ENCODE measurements at places on chromosomes 12 and 14.

DNA sequence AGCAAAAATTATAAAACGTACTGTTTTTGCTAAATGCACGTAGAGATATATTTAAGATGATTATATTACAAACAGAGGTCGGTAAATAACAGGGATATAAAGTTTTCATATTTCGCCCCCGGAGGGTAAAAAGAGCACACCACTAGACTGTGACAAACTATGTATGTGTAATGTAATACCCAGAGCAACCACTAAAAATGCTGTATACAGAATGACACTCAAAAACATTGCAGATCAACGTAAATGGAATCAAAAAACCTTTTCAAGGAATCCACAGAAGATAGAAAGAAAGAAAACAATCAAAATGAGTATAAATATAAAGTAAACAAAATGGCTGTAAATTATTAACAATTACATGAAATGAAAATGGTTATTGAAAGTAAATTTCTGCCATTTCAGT lies 37.6 kb upstream of the PRB4 start:
- no peak for DNase-seq

- DNase-seq, result no peak
Measured at GRCh38 chr14:88188745-88189416, 134.2 kb downstream of the KCNK10 start.

DNA sequence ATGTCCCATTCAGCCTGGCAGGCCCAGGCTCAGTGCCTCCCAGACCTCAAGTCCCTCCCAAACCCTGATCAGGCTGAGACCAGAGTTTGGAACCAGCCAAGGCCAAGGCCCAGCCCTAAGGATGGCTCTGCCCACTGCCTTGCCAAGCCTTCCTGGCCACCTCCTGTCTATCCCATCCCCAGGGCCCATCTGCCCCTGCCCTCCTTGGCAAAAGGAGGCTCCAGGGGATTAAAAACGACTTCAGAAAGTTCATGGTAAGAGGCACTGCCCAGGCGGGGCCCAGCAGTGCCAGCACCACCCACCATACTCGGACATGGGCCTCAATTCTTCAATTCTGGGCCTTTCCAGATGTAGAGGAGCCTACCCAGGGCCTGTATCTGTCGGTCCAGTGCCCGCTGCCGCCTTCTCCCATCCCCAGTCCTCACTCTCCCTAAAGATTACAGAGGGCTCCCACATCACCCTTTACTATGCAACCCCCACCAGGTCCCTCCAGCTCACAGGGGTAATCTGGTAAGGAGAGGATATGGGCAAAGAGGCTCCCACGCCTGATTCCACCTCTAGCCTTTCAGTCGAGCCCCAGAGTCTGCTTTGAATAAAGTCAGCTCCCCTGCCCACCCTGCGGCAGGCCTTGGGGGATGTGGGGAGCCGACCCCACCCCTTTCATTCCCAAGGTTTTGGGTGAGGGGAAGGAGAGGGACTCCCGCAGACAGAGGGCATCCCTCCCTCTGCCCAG lies 932 bp downstream of the ADCY6 start:
- no peak for DNase-seq

DNA sequence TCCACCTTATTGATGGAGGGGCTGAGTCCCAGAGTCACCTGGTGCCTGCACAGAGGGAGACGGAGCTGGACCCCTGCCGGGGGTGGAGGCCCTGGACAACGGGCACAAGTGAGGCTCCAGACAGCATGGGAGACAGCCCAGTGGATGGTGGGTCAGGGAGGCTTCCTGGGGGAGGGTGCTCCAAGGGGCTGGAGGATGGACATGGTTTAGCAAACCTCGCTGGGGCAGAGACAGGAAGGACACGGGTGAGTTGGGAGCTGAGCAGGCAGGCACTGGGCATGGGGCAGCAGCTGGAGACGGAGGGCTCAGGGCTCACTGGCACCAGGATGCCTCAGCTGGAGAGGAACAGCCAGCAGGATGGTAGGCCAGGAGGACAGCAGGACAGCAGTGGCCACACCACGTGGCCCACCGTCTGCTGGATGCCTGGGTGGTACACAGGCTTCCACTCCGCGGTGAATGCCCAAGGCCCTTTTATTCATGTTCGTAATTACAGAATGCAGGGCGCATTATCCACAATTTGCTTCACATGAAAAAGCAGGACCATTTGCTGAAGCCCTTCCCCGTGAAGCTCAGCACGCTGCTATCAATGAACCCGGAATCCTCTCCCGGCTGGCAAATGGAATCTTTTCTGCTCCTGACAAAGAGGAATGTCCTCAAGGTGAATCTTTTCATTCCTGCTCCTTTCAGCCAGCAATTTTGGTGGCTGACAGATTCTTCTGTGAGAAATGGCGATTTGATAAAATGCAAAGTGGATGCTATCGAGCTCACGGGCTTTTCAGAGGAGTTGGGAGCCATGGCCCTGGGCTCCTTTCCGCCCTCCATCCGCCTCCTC lies 138.1 kb upstream of the C14orf180 start:
- DNase-seq, result no peak

DNA sequence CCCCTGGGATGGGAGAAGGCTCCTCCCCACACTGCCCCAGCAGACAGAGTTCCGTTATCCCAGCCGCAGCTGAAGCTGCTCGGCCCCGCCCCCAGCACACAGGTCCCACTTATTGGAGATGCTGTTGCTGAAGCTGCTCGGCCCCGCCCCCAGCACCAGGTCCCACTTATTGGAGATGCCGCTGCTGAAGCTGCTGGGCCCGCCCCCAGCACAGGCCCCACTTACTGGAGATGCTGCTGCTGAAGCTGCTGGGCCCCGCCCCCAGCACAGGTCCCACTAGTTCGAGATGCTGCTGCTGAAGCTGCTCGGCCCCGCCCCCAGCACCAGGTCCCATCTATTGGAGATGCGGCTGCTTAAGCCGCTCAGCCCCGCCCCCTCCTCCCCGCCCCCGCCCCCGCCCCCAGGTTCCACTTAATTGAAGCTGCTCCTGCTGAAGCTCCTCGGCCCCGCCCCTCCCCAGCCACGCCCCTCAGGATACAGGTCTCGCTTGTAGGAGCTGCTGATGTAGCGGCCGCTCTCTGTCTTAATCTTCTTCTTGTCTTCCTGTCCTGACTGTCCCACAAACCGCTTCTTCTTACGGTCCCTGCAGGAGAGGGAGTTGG lies 12.0 kb downstream of the CFAP73 start:
- no peak for DNase-seq

GRCh38 chr12:103930787-103931735 lies 851 bp downstream of the HSP90B1 start:
- DNase-seq, result no peak

GRCh38 chr12:81779216-81779615 lies 20.1 kb upstream of the PPFIA2 start:
- no peak for DNase-seq

DNA sequence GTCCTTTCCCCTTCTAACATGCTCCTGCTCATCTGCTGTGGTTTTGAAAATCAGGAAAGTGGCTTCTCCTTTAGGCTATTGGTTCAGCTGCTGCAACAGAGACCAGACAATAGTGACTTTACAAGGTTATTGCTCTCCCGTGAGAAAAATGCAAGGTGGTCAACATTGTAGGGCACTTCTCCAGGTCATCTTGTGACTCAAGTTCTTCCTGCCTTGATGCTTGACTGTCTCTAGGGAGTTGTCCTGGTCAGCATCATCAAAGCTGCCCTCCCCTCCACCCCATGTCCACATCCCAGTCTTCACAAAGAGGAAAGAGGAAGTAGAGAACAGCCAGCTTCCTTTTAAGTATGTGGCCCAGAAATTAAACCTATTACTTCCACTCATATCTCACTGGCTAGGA lies 3.9 kb upstream of the TMEM63C start:
- DNase-seq, result no peak

DNA sequence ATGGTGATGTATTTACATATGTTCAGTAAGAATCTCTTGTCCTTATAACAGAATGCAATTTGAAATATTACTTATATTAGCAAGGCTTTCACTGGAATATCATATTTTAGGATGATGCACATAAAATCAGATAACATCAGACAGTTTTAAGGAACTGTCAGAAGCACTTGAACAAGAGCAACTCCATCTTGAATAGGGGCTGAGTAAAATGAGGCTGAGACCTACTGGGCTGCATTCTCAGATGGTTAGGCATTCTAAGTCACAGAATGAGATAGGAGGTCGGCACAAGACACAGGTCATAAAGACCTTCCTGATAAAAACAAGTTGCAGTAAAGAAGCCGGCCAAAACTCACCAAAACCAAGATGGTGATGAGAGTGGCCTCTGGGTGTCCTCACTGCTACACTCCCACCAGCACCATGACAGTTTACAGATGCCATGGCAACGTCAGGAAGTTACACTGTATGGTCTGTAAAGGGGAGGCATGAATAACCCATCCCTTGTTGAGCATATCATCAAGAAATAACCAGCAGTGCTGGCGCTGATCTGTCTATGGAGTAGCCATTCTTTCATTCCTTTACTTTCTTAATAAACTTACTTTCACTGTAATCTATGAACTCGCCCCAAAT lies 27.6 kb upstream of the ETV6 start:
- DNase-seq, result peak; percentile 14

GRCh38 chr14:54366736-54367735 lies 29.8 kb upstream of the CDKN3 start:
- DNase-seq, result peak; percentile 65

DNA sequence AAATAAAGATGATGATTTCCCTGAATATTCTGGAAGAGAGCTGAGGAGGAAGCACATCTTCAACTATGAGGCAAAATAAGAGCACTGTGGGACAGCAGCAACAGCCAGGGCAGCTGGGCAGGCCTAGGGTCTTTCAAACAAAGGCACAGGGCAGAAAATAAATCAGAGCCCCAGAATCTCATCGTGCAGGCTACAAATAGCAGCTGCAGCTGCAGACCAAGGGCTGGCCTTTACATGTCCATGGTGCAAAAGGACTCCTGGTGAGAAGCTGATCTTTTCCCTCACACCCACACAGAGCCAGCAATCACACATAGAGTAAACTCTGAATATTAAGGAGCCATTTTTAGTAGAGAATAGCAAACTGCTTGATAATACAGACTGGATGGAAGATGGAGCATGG lies 13.6 kb upstream of the MYBPC1 start:
- DNase-seq, result no peak

- DNase-seq, result no peak
Measured at GRCh38 chr12:3761116-3761735, 8.3 kb upstream of the CRACR2A start.

DNA sequence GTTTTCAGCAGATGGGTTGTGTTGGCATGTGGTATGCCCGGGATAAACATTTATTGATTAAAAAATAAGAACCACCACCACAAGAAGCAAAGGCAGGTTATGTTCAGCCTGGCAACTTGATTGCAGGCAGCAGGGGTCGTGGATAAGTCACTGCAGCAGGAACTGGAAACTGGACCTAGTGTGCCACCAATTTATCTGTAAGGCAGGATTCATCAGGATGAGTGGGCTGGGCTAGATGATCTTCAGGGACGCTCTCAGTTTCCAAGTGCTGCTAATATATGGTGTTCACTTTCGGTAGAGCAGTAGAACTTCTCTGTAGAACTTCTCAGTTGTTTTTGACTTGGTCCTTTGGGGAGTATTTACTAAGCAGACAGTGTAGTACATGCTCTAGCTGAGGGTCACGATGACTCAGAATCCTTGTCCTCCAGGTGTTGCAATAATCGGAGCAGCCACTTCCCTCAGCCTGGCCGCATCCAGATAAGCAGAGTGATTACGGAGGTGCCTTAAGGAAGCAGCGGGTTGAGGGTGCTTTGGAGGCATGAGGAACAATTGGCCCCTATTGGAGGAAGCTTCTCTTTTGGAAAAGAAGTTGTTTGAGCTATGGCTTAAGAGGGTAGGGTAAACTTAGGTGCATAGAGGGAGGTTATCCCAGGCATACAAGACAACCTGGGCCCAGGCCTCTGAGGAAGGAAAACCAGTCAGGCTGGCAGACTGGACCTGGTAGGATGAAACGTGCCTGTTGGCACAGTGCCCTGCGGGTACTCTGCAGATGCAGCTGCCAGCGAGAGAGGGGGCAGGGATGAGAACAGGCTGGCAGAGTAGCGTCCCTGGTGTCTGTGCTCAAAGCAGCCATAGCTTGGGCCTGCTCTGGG lies 104.0 kb downstream of the GPR135 start:
- DNase-seq, result peak; percentile 90

DNA sequence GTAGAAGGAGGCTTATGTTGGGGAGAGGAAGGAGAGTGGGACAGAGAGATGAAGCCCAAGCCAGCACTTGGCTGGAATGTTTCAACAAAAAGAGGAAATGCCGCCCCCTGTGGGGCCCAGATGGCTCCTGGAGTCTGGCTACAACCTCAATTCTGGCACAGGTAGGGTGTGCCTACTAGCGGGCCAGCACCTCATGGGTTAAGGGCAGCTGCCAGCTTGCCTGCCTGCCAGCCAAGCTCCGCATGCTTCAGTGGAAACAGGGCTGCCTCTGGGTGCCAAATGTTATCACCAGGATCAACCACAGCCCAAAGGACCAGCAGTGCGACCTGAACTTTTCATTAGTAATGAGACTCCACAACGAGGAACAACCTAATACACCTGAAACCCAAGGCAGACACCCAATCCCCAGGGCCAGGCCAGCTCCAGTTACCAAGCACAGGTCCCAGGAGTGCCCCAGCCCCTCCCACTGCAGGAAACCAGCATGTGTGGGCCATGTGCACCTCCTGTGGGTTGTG lies 11.3 kb downstream of the RAB15 start:
- DNase-seq, result no peak

DNA sequence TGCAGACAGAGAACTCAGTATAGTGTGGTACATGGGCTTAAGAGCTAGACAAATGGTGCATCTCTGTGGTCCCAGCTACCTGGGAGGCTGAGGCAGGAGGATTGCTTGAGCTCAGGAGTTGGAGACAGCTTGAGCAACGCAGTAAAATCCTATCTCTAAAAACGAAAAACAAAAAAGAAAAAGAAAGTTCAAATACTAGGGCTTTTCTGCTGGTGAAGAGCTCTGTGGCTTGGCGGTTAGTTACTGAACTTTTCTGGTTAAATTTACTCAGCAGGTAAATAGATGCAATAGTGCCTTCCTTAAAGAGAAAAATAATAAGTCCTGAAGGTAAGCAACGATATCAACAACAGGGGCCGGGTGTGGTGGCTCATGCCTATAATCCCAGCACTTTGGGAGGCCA lies 31.4 kb upstream of the RAP1B start:
- no peak for DNase-seq

GRCh38 chr12:106863189-106863588 lies 88.7 kb downstream of the RIC8B start:
- no peak for DNase-seq

GRCh38 chr12:116370004-116370404 lies 92.5 kb upstream of the MED13L start:
- DNase-seq, result no peak

GRCh38 chr12:58105225-58106119 lies 164.1 kb downstream of the ATP23 start:
- no peak for DNase-seq

GRCh38 chr12:13581031-13581430 lies 384.5 kb downstream of the EMP1 start:
- DNase-seq, result no peak

DNA sequence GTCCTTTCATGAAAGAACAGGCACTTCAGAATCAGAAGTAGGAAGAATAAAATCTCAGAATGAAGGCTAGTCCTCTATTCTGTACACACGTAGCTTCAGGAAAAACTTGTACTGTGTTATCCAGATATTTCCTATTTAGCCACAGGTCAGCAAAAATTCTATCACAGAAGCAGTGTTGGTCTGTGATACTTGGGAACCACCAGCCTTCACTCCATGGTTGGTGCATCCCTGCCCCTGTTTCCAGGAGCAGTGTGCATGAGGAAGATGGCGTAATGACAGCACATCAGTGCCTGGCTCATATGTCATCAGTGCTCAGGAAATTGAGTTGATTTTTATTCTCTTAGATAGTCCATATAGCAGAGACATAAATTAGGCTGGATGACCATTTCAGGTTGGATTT lies 87.7 kb downstream of the SAMD4A start:
- no peak for DNase-seq

All from H4 (cell line).